ENCODE measurements at places on chromosomes 2 and 18. TPM values are rescaled to one million over a fixed set of nuclear protein-coding genes. Genes with fewer than 3 reads are reported as not detected.

Gene FBXO15
- 4.5 TPM for total RNA-seq

DNA sequence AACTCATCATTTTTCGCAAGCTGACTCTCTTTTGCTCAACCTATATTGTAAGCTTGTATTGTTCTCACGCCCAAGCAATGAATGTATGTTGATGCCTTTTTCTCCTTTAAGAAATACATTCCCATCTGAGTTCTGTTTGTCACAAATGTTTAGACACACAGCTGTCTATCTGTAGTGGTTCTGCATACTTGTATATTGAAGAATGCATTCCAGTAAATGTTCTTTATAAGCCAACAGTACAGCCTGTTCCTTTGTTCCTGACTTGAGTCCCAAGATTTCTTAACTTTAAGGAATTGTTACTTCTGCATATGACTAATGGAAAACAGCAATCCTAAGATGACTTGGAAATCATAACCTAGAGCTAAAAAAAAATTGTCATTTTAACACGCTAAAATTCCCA lies 849.1 kb upstream of the POU3F3 start:
- no peak for DNase-seq

DNA sequence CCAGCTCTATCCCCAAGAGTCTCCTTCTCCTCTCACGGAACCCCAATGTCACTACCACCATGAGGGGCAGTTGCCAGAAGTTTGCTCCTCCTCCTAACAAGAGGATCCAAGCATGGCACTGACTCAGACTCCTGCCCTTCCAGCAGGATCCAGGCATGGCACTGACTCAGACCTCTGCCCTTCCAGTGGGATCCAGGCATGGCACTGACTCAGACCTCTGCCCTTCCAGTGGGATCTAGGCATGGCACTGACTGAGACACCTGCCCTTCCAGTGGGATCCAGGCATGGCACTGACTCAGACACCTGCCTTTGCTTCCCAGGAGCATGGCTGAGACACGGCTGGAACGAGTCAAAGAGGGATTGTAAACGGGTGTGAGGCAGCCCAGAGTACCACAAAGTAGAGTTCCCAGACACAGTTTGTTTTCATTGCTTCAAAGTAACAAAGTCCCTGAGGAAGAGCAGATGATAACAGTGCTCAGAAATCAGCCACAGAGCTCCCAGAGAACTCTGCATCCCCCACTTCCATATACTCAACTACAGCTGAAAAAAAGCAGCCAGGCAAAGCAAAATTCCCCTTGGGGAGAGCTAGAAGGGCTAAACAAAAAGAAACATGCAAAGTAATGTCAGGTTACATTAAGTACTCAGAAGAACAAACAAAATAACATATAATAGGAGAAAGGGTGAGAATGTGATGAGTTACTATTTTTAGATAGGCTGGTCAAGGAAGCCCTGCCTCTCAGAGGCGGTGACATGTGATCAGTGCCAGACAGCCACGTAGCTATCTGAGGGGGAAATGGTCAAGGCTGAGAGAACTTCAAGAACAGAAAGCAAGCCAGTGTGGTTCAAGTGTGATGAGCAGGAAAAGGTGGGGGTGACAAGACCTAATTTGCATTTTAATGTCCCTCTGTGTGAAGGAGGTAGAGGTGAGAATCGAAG lies 3.0 kb downstream of the BUB1 start:
- DNase-seq: peak; percentile 57

DNA sequence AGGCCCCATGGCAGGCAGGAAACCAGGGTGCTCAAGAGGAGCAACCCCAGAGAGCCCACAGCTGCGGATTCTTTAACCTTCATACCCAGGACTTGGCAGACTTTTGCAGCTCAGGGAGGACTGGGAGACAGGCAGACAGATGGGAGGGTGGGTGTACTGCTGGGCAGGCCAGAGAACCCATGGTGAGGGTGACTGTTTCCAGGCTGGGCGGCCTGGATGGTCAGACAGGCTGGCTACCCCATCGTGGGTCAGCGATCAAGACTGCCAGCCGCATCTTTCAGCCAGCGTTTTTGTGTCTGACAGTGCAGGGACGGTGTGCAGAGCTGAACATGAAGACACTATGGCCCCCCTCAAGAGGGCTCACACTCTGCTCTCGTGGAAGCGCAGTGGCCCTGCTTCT lies 82.2 kb downstream of the MARCO start:
- DNase-seq: no peak

DNA sequence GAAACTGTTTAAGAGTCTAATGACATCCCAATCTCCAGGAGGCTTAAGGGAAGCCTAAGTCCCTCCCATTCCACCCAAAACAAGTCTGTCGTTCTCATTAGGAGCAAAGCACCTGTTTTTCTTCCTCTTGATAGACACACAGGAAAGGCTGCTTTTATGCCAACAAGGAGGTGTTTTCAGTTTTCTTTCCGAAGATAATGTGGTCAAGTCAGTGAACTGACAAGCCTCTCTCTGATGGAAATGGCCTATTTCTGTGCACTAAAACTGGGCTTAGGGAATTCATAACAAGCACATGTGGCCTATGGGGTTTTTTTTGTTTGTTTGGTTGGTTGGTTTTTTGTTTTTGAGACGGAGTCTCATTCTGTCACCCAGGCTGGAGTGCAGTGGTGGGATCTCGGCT lies 36.2 kb downstream of the FBLN7 start:
- no peak for DNase-seq
